Activated gamma-delta T cell treated with Interleukin-2 at 50 U/mL for 16 hours (primary cell): ENCODE measurements at places on chromosomes 12 and 14.

DNA sequence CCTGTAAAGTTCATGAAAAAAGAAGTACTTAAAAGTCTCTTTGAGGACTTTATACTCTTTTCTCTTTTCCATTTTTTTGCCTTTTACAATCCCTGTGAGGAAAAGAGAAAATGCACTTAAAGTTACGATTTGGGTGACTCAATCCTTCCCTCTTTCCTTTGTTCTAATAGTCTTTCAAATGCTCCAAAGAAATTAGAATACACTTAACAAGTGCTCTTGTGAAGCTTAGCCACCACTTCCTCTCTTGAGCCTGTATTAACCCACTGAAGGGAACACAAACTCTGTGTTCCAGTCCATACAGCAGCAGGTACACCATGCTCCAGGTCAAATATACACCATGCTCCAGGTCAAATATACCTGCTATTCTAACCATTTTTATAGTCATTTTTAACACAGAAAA is 581.1 kb upstream of the MGAT4C start:
- DNase-seq, result no peak

- DNase-seq, result no peak
These were observed 9.4 kb upstream of the CIPC start for GRCh38 chr14:77088645-77089044.

DNA sequence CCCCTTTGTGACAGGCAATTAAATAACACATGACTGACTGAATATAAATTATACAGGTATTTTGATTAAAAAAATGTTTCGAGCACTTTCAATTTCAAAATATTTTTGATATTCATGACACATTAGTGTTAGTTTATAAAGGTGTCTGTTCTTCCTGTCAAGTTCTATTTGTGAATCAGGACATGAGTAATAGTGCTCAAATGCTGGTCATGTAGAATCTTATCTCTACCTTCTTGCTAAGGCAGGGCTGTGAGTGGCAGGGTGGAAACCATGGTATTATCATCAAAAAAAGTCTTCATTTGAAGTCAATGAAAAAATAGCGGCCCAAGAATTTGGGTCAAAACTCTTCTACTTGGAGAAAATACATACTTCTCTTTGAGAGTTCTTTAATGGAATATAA is 250.2 kb downstream of the DACT1 start:
- no peak for DNase-seq

DNA sequence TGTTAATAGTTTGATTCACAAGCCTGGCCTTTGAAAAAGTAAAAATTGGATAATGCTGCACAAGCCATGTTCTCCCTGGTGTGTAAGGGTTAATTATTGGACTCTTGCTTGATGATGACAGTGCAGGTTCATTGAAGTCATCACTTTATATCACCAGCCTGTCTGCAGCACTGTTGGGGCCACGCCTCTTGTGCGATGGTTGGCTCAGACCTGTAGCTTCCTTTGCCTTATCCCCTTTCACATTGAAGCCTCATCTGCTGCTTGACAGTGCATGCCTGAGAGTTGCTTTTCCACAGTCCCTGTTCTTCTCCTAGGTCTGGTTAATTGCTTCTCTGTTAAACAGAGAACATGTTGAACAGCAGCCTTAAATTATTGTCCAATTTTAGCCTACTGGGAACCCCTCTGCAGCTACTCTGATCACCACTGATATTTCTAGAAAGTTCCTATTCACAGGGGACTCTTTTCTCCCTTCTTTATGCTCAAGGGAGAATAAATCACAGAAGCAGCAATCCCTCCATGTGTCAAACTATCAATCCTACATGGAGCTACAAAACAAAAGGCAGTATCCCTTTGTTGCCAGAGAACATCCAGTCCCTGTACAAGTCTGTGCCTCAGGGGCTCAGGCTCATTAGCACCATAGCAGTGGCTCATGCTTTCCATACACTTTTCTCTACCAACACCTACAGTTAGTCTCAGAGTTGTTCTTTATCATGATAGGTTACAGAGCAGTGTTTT is 322.1 kb downstream of the RGS6 start:
- DNase-seq, result no peak

- DNase-seq, result no peak
These were observed 9.5 kb downstream of the RITA1 start for GRCh38 chr12:113194971-113195391.

- no peak for DNase-seq
These were observed 103.1 kb upstream of the C14orf180 start for GRCh38 chr14:104476437-104476836.

DNA sequence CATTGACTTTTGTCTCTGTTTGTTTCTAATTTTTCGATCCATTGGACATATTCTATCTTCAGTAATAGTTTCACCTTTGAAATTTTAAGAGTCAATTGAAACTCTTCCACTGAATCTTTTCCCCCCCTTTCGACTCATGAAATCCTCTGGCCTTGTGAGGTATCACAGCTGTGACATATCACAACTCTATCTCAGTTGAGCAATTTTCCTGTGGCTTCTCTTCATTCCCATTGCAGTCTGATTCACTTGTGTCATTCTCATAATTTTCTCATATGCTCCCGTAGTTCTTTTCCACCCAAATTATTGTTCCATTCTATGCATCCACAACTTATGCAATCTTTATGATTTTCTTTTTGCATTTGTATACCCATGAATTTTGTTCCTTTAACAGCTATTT is 261.6 kb downstream of the DACT1 start:
- DNase-seq, result no peak

DNA sequence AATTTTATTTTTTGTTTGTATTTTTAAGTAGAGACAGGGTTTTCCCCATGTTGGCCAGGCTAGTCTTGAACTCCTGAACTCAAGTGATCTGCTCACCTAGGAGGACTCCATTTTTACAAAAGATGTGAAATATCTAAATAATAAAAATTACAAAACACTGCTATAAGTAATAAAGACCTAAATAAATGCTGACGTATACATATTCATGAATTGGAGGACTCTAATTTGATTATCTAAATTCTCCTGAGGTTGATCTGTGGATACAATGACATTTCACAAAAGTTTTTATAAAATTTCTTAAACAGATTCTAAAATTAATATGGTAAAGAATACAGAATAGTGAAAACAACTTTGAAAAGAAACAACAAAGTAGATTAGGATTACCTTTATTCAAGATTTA is 1224.0 kb downstream of the SLC16A7 start:
- DNase-seq, result no peak

GRCh38 chr12:83256562-83256961 is 569.9 kb downstream of the TMTC2 start:
- no peak for DNase-seq

- no peak for DNase-seq
These were observed 149.3 kb downstream of the PIWIL1 start for GRCh38 chr12:130486891-130487416.

- DNase-seq, result no peak
These were observed 147.9 kb upstream of the NCOR2 start for GRCh38 chr12:124715121-124715990.

- no peak for DNase-seq
These were observed 37.5 kb upstream of the MIS18BP1 start for GRCh38 chr14:45290547-45290946.

- peak; percentile 53 for DNase-seq
These were observed 164.8 kb downstream of the ZFP36L1 start for GRCh38 chr14:68627868-68628604.

GRCh38 chr12:25119020-25119419 is 75.9 kb downstream of the DNAI7 start:
- DNase-seq, result no peak

GRCh38 chr14:53938136-53938837 is 18.3 kb downstream of the BMP4 start:
- DNase-seq, result no peak

- DNase-seq, result no peak
These were observed 72.6 kb downstream of the BBS10 start for GRCh38 chr12:76275511-76276093.

GRCh38 chr14:97603201-97603600 is 806.0 kb downstream of the VRK1 start:
- peak; percentile 56 for DNase-seq

- DNase-seq, result no peak
These were observed 24.4 kb upstream of the SERPINA4 start for GRCh38 chr14:94536836-94537235.

DNA sequence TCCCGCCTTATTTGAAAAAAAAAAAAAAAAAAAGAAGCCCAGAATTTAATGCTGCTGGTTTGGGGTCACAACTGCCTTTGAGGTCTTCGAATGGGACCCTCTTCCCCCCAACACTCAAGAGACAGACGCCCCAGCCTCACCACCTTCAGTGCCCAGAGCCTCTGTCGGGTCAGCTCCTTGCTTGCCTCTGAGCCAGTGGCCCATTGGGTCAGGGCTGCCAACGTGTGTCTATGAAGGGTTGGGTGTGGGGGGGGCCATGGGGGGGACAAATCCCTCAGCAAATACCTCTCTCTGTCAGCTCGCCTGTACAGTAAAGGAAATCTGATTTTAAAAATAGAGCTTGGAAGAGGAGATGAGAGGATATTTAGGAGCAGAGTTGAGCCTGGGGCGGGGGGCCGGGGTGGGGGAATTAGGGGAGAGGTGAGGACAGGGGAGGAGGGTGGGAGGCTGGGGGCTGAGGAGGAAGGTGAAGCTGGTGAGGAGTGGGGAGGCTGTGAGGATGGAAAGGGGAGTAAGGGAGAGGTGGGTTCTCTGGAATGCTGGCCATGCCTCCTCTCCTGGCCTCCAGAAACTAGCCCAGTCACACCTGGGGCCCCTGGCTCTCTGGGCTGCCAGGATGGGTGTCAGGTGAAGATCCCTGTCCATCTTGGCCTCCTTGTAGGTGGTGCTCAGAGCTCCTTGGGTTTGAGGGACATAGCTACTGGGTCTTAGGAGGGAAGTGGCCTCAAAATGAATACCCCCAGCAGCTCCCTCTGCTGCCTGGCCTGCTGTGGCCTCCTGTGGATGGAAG is 13.3 kb downstream of the RTL1 start:
- no peak for DNase-seq

DNA sequence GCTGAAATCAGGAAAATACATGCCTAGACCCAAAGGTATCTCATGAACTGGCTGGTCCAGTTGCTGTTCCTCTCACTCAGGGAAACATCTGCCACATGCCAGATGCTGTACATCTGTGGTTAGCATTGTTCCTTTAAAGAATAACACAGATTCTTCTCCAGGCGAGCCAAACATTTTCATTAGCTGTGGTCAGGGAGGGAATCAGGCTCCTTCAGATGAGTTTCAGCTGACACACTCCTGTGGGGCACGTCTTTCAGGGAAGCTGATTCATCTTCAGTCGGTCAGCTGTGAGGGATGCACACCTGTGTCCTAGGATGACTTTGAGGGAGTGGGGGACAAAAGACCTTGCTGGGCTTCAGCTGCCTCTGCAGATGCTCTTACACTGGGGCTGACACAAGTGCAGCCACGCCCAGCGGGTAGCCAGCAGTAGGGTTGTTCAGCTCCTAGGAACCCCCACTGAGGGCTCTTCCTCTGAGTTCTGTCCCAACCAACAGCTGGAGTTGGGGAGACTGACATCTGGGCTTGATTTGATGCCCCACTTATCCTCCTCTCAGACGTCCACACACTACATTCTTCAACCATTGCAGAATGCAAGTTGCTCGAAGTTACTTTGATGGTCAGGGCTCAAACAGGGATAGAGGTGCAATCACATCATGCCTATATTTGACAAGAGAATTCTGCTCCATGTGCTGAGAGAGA is 155.0 kb downstream of the NUAK1 start:
- DNase-seq, result no peak

- no peak for DNase-seq
These were observed 338.1 kb upstream of the TMEM132C start for GRCh38 chr12:127928615-127929571.

DNA sequence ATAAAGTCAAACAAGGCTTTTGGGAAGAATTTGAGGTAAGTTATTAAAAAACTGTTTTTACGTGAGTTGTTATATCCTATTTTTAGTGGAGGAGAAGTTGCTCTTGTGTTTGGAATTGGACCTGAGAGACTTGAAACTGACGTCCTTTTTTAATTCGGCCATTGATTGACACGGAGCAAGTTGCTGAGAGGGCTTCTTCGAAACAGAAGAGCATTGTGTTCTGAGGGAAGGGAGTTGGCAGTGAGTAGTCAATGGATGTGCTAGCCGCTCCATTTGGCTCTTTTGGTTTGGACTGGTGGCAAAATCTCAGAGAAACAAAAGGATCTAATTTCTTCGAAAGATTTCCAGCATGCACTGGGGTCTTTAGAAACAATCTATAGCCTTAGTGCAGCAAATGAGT is 37.3 kb downstream of the PTPN11 start:
- no peak for DNase-seq

DNA sequence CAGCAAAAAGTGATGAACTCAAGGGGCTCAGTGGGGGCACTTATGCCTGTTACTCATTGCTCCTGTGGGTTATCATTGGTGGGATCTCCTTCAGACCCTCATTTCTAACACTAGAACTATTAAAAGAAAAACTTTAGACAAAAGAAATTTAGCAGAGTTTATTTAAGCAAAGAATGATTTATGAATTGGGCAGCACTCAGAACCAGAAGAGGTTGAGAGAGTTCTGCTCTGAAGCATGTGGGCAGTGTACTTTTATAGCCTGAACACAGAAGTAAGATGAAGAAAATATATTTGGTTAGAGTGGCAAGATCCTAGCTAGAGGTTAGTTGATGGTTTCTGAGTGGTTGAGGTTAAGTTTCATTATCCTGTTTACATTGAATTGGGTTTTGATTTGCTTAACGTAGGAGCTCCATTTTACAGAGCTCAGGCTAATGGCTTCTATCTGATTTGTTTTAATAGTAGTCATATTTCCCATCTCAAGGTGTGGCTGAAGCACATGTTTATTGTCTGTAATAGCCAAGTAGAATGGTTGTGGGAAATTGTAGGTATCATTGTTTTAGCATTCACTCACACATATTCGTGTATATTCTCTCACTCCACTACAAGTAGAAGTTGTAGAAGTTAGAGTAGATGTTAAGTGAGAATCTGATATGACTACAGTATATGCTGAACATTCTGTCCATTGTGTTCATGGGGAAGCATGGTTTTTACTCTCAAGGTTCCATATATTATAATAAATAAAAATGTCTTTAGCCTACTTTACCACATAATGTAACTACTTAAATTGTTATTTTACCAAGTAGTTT is 27.6 kb downstream of the LEMD3 start:
- no peak for DNase-seq

DNA sequence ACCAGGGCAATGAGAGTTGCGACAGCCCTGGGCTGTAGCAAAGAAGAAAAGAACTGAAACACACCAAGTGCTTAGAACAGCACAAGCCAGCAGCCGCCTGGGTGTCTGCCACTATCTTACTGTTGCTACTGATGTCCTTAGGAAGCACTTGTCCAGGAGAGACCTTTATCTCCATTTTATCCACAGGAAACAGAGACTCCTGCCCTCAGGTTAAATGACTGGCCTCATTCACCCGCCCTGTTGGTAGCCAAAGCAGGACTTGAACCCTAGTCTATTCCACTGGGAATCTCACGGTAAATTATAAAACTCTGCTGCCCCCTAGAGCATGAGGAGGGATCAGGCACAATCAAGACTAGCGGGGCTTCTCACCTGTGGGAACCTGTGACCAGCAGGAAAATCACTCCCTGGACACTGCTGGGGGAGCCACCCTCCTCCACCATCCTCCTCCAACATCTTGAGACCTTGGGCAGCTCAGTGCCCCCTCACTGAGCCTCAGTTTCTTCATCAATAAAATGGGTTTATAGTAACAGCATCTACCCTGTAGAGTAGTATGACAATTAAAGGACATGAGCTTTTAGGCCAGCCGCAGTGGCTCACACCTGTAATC is 20.5 kb upstream of the TESC start:
- peak; percentile 27 for DNase-seq

- DNase-seq, result no peak
These were observed 52.3 kb downstream of the FNTB start for GRCh38 chr14:65038966-65039365.
